ENCODE measurements at places on chromosomes 11 and 22. TPM values are rescaled to one million over a fixed set of nuclear protein-coding genes. Genes with fewer than 3 reads are reported as not detected.

- DNase-seq = peak; percentile 54
These were observed 8.7 kb downstream of the APOL5 start for GRCh38 chr22:35726398-35726797.

DNA sequence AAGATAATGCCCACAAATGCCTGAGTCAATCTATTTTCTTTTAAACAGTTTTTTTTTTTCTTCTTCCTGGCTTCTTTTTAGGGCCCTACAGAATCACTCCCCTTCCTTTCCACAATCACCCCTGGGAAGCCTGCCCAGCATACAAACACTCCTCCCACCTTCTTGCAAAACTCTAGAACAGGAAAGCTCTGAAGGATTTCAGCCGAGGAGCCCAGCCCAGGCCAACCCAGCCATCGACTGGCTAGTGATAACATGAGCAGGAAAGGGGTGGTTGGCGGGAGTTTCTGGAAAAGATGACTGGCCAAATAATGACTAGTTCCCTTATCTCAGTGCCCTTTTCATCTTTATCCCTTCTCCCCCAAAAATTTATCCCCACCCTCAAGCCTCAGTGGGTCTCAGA, 68.2 kb downstream of the USP35 start:
- no peak for DNase-seq

DNA sequence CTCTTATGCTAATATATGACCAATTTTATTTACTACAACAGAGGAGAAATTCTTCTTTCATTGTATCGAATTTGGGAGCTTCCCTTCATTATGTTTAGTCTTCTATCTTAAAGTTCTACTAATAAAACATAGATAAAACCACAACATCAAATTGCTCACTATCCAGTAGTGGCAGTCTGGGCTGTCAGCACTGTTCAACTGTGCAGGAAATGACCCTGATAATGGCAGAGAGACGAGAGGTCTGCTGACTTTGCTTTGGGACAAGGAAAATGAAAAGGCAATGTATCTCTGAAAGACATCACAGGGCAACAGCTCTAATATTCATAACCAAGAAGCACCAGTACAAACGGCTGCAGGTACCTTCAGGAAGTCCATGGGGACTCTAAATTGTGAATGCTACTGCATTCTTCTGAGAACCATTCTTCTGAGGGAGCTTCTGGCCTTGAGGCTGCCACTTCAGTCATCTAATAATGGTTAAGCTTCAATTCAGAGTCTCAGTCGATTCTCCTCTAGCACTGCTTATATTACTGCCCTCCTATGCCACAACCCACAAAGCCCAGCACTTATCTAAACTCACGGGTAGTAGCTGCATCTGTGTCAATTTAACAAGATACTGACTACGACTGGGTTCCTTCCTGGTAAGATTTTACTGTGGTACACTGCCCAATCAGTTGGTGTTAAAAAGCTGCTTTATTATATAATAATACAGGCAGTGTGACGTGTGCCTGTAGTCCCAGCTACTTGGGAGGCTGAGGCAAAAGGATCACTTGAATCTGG, 44.2 kb downstream of the CKAP5 start:
- DNase-seq = no peak

Gene KCTD17
- 30.0 TPM for total RNA-seq

DNA sequence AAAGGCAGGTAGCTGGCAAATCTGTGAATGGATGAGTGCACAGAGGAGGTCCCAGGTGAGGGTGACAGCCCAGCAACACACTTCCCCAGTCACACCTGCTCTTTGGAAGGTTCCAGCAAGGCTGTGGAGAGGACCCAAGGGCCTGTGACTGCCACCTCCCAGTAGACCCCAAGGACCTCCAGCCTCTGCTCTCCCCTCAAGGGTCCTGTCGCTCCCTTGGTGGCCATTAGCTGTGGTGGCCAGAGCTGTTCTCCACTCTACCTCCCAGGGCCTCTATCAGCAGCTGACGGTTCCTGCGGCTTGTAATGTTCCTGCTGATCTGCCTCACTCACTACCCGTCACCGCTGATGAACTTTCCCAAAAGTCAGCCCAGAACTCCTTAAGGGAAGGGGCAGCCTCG, 93.0 kb downstream of the SWAP70 start:
- no peak for DNase-seq

Gene CUL5
- total RNA-seq = 52.0 TPM

- DNase-seq = no peak
These were observed 149.3 kb downstream of the CACNA1I start for GRCh38 chr22:39719559-39720450.

DNA sequence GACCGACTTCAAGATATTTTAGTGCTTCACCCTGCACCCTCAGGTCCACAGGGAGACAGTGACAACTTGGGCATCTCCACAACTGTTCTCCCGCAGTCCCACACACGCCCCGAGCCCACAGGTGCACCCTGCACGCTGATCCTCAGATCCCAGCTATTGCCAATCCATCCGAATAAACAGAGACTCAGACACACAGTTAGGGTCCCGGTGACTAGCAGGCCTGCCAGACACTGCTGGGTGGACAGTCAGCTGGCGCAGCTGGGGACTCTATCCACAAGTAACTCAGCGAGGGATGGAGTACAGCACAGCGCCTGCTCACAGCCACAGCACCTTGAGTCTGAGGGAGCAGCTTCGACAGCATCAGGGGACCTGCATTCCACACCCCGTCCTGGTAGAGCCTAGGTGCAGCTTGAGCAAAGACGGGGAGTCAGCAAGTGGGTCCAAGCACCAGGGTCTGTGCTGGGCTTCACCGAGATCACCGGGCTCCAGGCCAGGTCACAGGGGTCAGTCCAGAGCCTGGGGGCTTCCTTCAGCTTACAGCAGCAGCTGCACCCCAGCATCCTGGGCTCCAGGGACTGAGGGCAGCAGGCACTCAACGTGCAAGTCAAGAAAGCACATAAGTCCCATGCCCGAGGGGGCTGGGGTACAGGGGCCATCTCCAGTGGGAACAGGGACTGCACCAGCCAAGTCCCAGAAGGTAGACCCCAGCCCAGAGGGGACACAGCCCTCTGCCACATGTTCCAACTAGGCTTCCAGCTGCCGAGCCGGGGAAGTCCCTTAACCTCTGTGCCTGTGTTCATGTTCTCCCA, 7.6 kb downstream of the RPL3 start:
- DNase-seq = peak; percentile 58

Gene FOLR2
- total RNA-seq = not detected

- DNase-seq = no peak
These were observed 26.6 kb downstream of the SLC25A18 start for GRCh38 chr22:17589810-17590375.

Gene KIRREL3
- total RNA-seq = not detected

DNA sequence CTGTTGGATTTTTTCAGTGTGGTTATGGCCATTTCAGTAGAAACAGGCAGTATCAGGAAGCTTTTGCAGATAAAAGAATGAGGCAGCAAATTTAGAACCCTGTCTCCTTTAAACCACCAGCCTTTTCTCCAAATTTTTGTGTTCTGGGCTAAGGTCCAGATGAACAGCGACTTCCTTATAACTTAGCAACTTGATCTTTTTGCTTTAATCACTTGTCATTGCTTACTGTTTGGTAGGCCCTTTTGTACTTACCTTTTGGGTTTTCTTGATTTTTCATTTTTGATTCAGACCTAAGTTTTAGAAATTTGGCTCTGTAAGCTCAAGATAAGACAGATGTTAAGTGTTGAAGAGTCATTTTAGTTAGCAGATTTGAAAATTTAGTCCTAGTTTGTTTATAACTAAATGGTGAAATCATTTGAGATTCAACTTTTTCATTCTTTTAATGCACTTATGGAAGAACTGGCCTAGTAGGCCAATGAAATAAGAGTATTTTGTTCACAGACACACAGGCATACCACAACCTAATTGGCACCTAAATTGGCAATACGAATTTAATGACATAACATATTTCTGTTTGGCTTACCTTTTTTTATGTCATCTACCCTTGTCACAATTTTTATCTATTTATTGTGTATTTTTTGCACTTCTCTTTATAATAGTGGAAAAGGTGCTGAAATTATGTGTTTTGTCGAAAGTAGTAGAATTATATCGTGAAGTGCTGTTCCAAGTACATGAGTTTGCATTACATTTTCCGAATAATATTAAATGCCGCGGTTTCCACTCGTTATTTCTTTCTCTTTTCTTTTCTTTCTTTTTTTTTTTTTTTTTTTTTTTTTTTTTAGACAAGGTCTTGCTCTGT, 2.1 kb downstream of the RTN3 start:
- peak; percentile 45 for DNase-seq

DNA sequence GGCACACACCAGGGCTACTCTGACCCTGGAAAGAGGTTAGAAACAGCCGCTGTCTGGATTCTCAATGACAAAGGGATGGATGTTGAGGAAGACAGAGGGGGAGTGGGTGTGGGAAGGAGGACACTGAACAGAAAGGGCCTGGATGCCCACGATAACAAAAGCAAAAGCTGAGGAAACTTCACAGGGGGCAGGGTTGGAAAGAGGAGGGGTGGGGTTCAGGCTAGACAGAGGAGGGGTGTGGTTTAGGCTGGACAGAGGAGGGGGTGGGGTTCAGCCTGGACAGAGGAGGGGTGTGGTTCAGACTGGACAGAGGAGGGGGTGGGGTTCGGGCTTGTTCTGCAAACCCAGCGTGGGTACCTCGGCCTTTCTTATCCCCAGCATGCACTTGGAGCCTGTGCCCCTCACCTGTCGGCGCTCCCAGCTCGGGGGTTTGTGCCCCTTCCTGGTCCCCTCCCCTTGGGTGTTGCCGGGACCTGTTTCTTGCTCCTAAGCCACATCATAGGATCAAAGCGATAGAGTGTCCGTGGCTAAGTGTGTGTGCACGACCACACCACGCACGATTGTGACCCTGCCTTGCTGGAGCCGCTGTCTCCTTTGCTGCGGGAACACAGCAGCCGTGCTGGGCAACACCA, 75.6 kb downstream of the BRD1 start:
- DNase-seq = no peak
